Stimulated activated memory B cell treated with anti-CD40 and anti-IgM and Interleukin-4, amounts not matched to agents 10 μg/mL and 1 μg/mL and 100 μg/mL, for 72 hours (primary cell): ENCODE measurements at places on chromosomes 3 and 15.
A peak's percentile ranks its signal among the peaks of the same experiment; 100 is the strongest.

- no peak for ATAC-seq
Observed at GRCh38 chr3:99211309-99211708, 309.8 kb upstream of the DCBLD2 start.

DNA sequence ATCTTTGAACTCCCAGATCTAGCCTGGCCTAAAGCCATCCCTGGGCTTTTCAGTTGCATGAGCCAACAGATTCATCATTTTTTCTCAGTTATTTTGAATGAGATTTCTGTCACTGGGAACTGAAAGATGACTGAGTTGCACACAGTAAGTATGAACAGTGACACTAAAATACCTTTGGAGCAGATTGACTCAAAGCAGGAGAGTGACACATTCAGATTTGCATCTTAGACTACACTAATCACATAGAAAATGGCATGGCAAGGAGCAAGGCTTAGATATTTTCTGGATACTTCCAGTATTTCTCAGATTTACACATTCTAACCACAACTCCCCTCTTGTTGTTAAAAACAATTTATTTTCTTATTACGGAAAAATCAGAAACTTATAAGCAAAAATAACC lies 32.8 kb downstream of the SEC62 start:
- ATAC-seq = peak; percentile 87

DNA sequence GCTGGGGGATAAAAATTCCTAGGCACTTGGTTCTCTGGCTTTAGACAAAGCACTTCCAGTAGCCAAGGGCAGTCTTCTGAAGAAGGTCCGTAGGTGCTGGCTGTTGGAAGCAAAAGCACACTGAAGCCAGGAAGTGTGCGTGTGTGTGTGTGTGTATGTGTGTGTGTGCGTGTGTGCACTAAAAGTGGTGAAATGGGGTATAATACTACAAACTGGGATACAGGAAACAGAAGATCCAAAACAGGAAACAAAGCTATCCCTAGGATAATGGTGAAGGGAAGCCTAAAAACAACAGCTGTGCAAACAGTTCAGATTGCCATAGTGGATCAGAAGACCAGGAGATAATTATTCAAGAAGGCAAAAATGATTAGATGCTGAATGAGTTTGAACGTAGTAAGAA lies 103.4 kb downstream of the IL20RB start:
- ATAC-seq = no peak

DNA sequence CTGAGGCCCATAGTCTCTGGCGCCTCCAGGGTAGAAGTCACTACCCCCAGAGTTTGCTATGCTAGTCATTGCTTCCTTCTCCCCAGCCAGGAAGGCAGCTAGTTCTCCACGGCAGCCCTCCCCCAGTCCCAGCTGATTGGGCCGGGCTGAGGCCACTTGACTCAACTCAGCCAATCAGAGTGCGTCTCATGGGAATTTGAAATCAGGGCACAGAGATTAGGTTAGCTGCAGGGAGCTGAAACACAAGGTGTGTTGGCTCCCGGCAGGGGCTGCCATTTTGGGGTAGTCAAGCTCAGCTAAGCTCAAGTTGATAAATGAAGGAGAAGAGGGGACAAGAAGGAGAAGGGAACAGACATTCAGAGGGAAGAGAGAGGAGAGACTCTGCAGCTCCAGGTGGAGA lies 32.8 kb downstream of the LINGO1 start:
- ATAC-seq = no peak

- no peak for ATAC-seq
Observed at GRCh38 chr3:124163689-124164088, 171.8 kb upstream of the ROPN1 start.

DNA sequence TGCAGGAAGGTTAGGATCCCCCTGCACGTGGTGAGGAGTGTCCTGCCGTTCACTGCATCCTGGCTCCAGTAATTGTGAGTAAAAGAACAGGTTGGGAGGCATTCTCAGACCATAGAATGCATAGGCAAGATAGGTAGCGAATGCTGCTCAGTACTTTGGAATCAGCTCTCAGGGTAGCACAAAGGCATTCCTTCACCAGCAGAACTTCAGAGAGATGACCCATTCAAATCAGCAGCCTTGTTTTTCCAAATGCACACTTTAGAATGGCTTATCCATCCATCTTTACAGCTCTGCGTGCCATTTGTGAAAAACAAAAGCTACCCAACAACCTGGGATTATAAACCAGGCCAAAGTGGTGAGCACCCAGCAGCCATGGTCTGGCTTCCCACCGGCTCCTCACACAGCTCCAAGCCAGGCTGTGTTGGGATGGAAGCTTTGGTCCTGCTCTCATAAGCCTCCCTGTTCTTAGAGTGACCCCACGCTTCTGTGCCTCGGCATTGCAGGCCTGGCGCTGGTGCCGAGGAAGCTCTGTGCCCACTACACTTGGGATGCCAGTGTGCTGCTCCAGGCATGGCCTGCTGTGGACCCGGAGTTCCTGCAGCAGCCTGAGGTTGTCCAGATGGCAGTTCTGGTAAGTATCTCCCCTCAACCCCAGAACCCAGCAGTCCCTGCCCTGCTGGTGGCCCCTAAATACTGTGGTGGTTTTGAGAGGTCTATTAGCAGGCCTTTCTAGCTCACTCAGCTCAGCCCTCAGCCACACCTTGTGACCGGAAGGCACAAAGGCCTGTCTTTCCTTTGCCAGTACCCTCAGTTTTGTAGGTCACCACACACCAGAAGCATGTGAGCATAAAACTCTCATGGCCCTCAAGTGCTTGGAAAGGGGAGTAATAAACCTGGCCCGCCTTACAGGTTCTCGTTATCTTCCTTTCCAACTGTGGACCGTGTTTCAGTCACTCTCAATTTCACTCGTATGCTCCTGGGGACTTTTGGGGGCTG lies 52.9 kb upstream of the LIMD1 start:
- no peak for ATAC-seq

DNA sequence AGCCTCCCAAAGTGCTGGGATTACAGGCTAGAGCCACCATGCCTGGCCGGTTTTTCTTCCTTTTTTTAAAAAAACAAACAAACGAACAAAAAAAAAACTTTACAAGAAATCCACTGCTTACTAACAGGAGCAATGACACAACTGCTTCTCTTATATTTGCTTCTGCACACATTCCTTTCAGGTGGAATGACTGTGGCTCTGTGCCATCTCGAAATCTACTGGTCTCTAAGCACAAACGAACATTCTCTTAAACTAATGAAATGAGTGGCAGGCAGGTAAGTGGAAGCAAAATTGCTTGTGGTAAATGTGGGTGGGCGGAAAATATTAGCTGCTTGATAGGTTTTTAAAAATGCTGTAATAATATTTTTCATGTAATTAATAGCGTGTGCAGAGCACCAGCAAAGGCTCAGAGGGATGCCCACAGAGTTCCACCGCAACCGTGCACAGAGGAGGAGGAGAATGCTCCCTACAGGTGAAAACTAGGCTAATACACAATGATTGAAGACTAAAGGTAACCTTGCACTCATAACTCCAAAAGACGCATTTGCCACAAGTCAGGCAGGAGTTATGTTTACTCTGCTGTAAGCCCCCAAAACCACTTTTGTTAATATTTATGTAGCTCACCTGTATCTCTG lies 77.4 kb downstream of the LSAMP start:
- ATAC-seq = no peak

DNA sequence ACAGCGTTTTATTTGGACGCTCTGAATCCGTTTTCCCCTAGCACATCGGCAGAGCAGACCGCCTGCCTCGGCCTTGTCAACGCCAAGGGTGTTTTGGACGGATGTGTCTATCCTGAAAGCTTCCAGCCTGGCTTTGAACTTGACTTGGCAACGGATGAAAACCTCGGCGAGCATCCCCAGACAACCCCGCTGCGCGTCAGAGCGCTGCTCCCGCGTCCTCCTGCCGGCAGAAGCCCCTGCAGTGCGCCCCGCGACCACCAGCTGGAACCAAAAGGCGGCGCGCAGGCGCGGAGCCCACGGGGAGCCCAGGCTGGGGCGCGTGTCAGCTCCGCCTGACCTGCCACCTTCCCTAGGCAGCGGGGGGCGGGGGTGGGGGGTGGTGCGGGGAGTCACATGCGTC lies 26.2 kb upstream of the ARL8B start:
- ATAC-seq = no peak

GRCh38 chr3:56197259-56197965 lies 270.9 kb downstream of the ERC2 start:
- no peak for ATAC-seq

- ATAC-seq = no peak
Observed at GRCh38 chr3:43233062-43233461, 53.3 kb upstream of the SNRK start.

GRCh38 chr3:10594915-10595314 lies 89.5 kb upstream of the ATP2B2 start:
- ATAC-seq = peak; percentile 51

DNA sequence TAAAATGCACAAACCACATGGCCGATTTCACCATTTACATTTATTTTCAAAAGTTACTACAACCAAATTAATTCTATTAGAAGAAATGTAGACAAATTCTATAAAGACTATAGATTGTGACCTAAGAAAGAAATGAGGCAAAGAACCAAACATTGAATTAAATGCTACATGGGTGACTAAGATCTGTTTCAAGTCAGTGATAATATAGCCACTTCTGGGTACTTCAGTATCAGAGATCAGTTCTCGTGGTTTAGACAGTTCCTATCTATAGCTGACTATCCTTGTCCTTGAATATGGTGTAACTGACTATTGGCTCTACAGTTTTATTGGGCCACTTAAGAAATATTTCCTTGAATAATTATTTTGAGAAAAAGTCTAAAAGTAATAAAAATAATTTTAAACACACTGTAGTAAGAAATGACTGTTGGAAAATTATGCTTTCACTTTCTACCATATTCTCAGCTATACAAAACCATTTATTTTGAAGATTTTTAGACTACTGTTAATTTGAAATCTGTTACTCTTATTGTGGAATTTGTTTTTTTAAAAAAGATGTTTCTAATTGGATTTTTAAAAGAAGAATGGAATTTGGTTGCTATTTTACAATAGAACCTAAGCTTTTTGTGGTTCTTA lies 14.1 kb downstream of the KCNMB3 start:
- ATAC-seq = no peak

DNA sequence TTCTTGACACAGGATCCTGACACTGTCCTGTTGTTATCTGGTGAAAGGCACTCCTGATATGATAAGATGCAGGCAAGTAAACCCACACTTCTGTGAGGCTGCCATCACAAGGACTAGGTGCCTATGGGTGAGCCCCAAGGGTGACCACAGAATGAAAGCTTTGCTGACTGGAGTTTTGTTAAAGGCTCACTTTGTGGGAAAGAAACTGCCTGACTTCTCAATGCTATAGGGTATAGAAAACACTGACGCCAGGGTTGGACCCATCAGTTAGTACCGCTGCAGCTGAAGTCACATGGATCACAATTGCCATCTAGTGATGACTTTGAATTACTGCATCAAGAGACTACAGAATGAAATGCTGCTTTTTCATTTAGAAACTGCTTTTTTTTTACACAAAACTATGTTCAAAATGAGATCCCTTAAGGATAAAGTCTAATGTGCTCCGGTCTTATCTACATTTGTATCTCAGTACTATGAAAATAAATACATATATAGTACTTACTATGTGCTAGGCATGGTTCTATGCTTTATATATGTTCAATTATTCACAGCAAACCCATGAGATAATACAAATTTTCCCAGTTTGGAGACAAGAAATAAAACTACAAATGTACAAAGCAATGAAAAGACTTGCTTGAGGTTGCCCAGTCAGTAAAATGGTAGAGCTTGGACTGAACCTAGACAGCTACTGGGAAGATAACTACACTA lies 64.2 kb upstream of the CMSS1 start:
- ATAC-seq = peak; percentile 58

DNA sequence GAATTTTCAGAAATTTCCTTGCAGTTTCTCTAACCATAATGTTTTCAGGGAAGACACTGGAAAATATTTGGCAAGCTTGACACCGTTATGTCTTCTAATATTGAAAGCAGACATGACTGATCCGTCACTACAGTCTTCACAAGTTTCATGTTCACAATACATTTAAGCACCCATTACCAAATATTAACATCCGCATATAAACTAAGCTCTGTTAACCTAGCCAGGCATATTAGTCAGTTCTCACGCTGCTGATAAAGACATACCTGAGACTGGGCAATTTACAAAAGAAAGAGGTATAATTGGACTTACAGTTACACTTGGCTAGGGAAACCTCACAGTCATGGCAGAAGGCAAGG lies 162.7 kb upstream of the LYSMD4 start:
- no peak for ATAC-seq

- no peak for ATAC-seq
Observed at GRCh38 chr3:71361334-71361890, 222.1 kb downstream of the FOXP1 start.

DNA sequence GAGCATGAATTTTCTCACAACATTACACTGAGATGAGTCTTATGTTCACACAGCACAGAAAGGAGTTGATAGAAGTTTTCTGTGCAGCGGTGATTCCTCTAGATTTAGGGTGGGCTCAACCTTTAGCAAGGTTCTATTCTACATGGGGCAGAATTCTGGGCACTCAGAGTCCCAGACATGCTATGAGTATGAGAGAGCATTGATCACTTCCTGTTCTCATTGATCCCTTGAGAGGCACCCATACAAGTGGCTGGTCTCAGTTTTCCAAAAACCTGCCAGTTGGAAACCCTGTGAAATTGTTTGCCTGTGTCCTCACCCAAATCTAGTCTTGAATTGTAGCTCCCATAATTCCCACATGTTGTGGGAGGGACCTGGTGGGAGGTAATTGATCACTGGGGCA lies 112.5 kb upstream of the NR2F2 start:
- ATAC-seq = no peak

- ATAC-seq = no peak
Observed at GRCh38 chr3:181687190-181687589, 24.5 kb upstream of the SOX2 start.

GRCh38 chr15:52181938-52182780 lies 9.0 kb downstream of the GNB5 start:
- no peak for ATAC-seq

- no peak for ATAC-seq
Observed at GRCh38 chr15:85282504-85283115, 97.8 kb upstream of the AKAP13 start.

GRCh38 chr3:28924744-28925360 lies 356.0 kb upstream of the RBMS3 start:
- no peak for ATAC-seq

DNA sequence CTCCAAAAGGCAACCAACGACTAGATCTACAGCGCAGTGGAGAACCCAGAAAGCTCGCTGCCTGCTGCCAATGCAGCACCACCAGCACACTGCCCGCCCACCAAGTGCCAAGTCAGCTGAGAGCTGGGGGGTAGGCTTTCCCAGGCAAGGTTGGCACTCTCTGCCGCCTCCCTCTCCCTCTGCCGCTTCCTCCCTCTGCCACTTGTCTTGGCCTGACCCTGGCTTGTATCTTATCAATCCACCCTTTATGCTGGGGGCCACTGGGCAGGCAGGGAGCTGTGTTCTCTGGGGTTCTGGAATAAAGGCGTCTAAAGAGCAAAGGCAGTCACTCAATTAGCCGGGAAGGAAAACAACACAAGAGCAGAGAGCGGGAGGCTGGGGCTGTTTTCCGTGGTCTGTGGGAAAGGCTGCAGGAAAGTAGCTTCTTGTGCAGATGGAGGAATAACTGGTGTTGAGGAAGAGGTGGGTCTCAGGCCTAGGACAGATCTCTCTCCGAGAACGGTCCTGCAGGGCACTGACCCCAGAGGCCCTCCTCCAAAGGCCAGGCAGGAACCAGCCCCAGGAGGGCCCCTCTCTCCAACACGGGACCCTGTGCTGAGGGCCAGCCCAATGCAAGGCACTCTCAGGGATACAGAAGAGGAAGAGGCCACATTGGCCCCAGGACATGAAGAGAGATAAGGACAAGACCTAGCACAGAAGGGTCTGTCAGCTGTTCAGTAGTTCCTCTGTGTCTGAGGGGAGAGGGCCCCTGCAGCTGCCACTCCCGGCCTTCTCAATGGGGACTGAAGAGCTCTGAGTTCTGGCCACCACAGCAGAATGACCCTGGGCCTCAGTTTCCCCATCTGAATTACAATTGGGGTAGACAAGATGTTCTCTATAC lies 30.8 kb downstream of the ACSBG1 start:
- no peak for ATAC-seq
